ENCODE measurements at places on chromosomes 2 and 18. TPM values are rescaled to one million over a fixed set of nuclear protein-coding genes. Genes with fewer than 3 reads are reported as not detected.

The ZSWIM2 gene
- not detected for total RNA-seq

The HOXD13 gene
- not detected for total RNA-seq

The ZAP70 gene
- 0.16 TPM for total RNA-seq

The RAPGEF4 gene
- 1.9 TPM for total RNA-seq

The SERPINB5 gene
- 0.34 TPM for total RNA-seq

The CNGA3 gene
- total RNA-seq, result 0.16 TPM

Data from bronchial smooth muscle cell (primary cell).